ENCODE measurements at places on chromosomes 4 and X.

DNA sequence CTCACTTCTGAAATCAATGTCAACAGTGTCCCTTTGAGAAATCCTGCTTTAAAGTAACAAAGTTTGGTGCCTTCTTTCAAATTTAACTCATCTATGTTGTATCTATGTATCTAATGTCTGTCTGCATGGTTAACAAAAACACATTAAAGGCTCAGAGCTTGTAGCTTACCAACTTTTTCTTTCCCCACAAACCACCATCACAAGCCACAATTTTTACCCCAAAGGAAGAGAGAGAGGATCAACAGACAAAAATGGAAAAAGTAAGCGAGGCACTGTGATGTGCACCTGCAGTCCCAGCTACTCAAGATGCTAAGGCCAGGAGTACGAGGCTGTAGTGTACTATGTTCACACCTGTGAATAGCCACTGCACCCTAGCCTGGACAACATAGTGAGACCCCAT, 17.2 kb downstream of the ATRX start:
- DNase-seq: no peak

- peak; percentile 8 for DNase-seq
These were observed 6.5 kb downstream of the RPL39 start for GRCh38 chrX:119784747-119785446.

DNA sequence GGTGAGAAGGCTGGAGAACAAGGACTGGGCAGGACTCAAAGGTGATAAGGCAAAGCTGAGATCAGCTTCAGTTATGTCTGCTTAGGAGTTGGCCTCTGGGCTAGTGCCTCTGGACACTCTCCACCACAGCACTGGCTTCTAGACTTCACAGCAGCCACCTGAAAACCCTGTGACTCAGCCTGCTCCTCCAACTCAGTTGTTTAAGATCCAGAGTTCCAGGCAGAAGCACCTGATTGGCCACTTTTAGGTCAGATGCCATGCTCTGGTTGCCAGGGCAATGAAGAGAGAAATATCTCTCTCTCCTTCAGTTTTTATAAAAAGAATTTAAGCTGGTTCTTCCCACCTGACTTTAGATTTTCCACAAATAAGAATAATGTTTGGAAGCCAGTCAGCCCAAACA, 47.9 kb upstream of the BLTP1 start:
- no peak for DNase-seq

- DNase-seq: no peak
These were observed 311.5 kb downstream of the OPHN1 start for GRCh38 chrX:68121835-68122234.

GRCh38 chrX:20727447-20727846, 460.7 kb upstream of the RPS6KA3 start:
- DNase-seq: no peak

- no peak for DNase-seq
These were observed 17.5 kb downstream of the MAGEA9 start for GRCh38 chrX:149799095-149799714.

GRCh38 chr4:1294891-1295290, 5.2 kb downstream of the MAEA start:
- DNase-seq: no peak

DNA sequence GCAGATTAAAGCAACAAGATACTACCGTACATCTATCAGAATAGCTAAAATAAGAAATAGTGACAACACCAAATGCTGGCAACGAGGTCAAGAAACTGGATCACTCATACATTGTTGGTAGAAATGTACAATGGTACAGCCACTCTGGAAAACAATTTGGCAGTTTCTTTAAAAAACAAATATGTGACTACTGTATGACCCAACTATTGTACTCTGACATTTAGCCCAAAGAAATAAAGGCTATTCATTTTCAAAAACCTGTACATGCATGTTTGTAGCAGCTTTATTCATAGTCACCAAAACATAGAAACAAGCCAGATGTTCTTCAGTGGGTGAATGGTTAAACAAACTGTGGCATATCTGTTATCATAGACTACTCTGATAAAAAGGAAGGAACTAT, 8.2 kb downstream of the CLCN3 start:
- DNase-seq: no peak

DNA sequence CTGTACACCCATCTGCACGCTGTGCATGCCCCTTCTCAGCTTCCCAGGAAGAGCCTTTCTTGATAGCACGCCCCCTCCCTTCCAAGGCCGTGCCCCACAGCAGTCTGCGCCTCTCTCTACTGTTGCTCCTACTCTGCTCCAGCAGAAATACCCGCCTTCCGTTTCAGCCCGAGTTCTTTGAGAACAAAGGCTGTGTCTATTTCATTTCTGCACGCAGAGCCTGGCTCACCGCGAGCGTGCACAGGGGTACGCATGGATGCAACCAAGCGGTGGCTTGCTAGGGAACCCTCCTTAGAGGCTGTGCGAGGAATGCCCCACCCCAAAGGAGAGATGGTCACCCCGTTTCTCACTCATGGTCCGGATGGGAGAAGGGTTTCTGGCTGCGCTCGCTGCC, 485 bp downstream of the AADAT start:
- DNase-seq: peak; percentile 55

GRCh38 chrX:117835034-117835433, 281.6 kb downstream of the KLHL13 start:
- DNase-seq: no peak

GRCh38 chr4:62544428-62544827, 1344.3 kb downstream of the ADGRL3 start:
- no peak for DNase-seq

- DNase-seq: peak; percentile 32
These were observed 225.0 kb downstream of the COL25A1 start for GRCh38 chr4:109077505-109077904.

DNA sequence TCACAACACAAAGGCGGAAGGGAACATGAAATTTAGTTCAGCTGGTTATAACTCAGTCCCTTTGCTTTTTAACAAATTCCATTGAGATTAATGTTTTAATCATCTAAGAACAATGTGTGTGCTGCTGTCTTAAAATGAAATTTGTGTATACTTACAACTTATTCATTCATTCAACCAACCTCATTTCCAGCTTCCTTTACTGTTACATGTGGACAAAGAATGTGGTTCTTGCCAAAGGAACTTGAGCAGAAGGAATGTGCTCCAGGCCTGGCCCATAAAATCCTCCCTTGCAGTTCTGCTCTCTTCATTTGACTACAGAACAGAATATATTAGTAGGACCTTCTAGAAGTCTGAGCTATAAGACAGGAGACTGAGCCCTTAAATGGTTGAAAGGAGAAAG, 176.8 kb upstream of the GLRA2 start:
- DNase-seq: peak; percentile 84

DNA sequence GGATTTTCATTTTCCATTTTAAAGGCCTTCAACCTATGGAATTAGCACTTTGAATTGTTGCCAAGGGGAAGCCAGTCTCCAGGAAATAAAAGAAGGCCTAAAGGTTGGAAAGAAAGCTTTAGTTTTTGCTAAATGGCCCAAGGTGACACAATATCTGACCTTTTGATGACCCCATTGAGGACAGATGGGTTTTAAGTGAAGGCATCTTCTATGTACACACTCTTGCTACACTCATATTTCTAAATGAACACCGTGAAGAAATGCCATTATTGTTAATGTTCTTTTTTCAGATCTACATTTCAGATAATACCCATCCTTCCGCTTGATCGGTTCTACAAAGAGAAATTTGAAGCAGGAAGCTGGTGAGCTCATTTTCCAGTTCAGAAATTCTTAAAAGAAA, 162.8 kb upstream of the POU3F4 start:
- no peak for DNase-seq

DNA sequence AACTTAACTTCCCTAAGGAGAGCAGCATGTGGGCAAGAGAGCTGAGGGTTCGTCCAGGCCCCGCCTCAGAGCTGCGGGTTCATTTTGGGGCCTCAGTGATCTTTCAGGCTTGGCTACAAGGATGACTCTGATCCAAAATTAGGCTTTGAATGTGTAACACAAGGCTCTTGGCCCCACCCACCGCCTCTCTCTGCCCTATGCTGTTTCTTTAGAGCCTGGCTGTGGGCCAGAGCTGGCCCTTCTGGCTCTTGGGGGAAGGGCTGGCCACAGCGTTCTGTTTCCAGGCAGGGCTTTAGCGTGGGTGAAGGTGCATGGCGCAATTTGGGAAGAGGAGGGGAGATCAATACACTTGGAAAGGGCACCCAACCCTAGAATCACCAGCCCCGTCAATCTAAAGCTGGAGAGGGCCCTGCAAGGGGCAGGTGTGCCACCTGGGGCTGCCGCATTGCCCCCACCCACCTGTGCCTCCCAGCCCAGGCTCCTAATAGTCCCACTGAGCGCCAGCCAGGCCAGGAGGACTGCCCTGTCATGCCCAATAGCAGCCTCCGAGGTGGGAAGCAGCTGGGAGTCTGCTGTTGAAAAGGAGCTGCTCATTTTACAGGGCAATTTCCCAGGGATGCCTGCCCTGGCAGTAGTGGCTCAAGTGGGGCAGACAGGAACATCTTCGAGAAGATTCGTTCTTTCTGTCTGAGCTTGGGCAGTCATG, 84.5 kb upstream of the MAML3 start:
- DNase-seq: peak; percentile 79

DNA sequence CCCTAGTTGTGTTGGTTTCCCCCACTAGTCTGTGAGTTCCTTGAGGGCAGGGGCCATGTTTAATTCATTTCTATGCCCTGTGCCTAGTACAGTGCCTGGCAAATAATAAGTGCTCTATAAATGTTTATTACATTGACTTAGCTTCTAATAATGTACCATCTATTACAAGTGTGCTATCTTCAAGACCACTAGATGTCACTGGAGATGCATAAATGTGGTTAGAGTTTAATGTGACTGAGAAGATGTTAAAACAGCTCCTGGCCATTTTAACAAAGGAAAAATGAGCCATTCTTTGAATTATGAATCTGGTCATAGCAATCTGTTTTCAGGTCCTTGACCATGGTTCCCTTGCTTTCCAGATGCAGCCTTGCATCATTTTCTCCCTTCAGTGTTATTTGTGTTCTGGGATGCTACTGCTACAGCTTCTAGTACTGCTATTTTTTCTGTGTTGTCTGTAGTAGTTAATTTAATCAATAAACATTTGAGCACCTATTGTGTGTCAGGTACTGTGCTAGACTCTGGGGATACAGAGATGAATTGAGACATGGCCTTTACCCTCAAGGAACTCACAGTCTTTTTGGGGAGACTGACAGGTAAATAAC, 43.2 kb downstream of the SLC9A6 start:
- DNase-seq: peak; percentile 57

GRCh38 chr4:26196567-26196966, 124.2 kb upstream of the RBPJ start:
- no peak for DNase-seq

DNA sequence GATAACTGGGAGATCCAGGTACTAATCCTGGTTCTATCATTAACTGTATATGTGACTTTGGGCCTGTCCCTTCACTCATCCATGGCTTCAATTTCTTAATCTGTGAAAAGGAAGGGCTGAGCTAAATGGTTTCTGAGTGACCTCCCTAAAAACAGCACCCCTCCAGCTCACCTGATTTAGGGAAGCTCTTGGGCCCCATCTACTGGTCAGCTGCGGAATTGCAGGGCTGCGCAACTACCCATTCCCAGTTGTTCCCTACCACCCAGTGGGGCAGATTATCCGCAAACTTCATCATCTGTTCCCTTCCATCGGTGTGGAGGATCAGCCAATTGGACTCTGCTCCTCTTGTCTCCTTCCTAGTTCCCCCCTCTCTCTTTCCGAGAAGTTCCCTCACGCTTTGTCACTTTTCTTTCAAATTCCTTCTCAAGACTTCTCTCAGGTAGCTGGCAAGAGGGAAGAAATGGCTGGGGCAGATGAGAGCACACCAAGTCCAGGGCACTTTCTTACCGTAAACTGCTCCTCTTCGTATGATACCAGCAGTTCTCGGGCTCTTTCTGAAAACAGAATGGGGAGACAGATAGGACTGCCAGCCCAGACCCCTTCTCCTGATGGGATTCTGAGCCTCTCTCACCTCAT, 5.8 kb downstream of the LAS1L start:
- peak; percentile 9 for DNase-seq

DNA sequence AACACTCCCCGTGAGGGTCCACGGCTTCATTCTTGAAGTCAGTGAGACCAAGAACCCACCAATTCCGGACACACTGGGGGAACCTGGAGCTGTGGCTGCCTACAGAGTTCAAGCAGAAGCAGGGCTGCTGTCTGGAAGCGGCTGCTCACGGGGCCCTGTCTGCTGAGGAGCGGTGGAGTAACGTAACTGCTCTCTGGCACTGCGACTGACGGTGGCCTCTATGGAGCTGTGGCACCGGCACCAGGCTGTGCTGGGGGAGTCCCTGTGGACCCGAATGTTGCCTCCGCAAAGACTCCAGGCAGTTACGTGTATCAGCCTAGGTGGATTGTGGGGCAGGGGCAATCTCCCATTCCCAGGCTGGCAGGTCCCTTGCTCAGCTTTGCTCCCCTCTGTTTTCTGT, 703.3 kb upstream of the FRG1 start:
- no peak for DNase-seq

GRCh38 chrX:43853225-43853828, 28.9 kb downstream of the MAOB start:
- DNase-seq: no peak
